ENCODE measurements at places on chromosomes 1 and 21. TPM values are rescaled to one million over a fixed set of nuclear protein-coding genes. Genes with fewer than 3 reads are reported as not detected.

The LCK gene
- not detected for total RNA-seq

The PADI4 gene
- total RNA-seq, result not detected

The RWDD3 gene
- 22.2 TPM for total RNA-seq

The CLDN8 gene
- not detected for total RNA-seq

The TMPRSS3 gene
- total RNA-seq, result not detected

The RXFP4 gene
- total RNA-seq, result not detected

The OR2AK2 gene
- not detected for total RNA-seq

GRCh38 chr1:114079596-114080190, 74.0 kb downstream of the SYT6 start:
- DNase-seq, result no peak

DNA sequence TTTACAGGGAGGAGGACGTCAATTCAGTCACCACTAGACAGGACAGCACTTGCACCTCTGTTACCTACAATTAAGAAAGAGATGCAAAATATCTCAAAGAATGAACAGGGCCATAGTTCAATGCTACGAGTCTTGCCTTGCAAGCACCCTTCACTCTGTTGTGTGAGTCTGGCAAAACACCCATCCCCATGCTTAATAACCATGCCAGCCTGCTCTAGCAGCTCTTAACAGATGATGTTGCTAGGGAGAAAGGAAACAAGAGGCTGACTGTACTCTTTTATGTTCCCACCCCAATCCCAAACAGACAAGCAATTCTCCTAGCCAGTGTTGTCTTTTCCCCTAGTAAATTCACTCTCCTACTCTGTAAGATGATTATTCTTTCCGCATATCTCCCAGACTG, 5.3 kb downstream of the CBR1 start:
- no peak for DNase-seq

DNA sequence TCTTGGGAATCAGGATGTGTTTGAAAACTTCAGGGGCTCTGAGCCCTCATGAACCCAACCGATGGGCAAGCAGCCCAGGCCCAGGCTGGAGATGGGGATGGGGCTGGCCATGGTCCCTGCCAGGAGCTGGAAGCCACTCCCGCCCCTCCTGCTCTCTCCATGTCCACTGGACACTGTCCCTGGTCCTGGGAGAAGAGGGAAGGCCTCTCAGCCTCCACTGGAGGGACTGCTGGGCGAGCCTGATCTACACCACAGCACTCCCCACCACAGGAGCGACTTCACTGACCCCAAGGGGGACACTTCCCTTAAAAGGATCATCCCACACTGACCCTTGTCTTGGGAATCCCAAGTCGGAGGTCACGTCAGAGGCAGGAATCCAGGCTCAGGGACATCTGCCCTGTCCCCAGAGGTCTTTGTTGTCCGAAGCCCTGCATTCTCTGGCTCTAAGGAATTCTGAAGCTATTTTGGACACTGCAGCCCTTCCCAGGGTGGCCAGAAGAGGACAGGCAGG, 16.9 kb upstream of the COL18A1 start:
- no peak for DNase-seq

DNA sequence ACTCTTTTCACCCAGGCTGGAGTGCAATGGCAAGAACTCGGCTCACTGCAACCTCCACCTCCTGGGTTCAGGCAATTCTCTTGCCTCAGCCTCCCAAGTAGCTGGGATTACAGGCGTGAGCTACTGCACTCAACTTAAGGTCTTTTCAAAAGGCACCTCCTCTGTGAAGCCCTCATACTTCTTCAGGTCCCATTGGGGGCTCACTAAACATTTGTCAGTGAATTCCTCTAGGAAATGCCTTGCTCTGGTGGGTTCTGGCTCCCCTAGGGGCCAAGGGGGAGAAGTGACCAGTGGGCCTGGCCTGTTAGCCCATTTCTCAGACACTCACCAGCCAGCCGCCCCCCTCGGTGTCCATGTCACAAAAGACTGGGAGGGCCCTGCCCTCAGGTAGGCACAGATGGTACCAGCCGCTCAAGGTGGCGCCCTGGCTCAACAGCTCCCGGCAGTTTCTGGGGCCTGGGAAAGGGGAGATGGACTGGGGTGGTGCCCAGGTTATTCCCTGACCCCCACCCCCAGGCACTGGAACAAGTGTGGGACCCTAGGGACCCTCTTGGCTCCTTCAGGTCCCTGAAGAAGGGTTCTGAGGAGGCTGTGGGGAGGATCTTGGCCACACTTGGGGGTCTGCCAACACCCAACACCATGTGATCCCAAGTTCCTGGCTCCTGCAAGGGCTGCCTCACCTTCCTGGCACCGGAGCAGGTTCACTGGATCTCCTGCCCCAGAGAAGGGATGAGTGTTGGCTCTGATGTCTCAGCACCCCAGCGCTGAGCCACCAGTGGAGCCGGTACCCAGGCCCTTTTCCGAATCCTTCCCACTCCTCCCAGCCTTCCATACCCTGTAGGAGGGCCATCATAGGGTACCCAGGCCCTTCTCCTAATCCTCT, 1.6 kb downstream of the FCN3 start:
- DNase-seq, result no peak

DNA sequence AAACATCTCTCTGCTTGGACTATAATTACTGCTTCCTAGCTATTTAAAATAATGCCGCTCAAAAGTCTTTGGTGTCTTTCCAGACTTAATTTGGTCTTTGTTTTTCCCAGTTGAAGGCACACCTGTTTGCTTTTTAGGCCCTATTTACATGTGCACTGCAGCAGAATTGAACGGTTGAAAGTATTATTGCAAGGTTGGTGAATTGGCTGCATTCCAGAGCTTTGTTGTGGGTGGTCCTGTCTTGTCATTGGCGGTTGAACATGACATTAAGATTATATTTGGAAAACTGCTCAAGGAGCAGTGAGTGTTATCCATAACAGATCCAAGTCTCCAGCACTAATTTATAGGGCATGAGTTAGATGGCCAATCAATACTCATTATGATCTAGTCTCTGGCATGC, 656.3 kb downstream of the PTPRC start:
- no peak for DNase-seq

- DNase-seq, result no peak
Measured at GRCh38 chr1:167412920-167413319, 105.4 kb downstream of the CD247 start.

- peak; percentile 98 for DNase-seq
Measured at GRCh38 chr1:84247425-84248220, 53.9 kb upstream of the SAMD13 start.

DNA sequence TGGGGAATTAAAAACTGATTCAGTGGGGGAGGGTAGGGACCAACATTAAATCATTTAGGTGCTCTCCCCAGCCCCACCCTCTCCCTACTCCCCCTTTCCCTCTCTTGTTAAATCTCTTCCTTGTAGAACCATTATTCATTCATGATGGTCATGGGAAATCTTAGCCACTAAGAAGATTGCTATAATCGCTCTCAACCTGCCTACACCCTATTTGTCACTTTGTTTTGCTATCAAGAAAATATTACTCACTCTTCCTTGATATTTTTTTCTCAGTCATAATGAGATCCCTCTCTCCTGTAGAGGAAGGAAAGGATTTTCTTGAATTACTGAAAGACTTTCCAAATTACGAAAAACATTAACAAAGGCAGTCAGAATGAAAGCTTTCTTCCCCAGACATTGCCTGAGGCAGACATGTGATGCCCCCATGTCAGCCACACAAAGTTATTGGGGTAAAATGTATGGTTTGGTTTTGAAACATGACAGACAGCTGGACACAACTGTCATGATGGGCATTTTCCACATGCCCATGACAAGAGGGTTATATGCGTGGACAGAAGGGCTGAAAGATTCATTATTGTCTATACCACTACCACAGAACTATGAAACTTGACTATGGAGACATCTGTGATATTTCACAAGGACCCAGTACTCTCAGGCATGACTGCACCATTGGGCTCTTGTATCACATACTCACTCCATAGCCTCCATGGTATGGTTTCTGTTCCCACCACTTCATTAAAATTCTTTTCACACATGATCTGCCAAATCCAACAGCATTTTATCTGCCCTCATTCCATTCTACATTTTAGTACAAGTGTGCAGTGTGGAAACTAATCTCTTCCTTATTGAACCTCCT, 420.1 kb downstream of the DISC1 start:
- no peak for DNase-seq

- no peak for DNase-seq
Measured at GRCh38 chr1:99784143-99784542, 17.7 kb upstream of the FRRS1 start.

GRCh38 chr1:184322253-184322652, 64.6 kb upstream of the C1orf21 start:
- DNase-seq, result no peak

DNA sequence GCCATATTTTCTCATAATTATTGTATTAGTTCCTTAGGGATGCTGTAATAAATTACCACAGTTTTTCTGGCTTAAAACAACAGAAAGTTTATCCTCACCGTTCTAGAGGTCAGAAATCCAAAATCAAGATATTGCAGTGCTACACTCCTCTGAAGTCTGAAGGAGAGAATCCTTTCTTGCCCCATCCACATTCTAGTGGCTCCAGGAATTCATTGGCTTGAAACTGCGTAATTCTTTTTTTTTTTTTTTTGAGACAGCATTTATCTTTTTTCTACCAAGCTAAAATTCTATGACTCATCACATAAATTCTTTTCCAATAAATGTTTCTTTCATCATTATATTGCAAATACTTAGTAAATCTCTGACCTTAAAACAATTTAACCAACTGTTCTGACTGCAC, 451.0 kb upstream of the RGS18 start:
- DNase-seq, result peak; percentile 31

DNA sequence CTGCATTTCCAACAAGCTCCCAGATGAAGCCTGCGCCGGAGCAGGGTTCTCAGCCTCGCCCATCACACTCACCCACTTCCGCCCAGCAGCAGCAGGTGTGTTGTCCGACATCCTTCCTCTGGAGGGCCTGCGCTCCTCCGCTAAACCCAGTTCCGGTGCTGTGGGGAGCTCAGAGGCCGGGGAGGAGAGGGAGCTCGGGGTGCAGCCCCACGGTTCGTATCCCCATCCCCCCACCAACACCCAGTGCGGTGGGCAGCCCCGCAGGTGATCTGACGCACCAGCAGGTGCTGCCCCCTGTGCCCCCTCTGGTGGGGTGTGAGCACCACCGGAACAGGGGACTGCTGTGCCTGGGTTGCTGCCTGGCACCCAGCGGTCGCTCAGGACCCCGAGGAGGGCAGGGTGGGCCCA, 3.4 kb upstream of the PEX10 start:
- no peak for DNase-seq

DNA sequence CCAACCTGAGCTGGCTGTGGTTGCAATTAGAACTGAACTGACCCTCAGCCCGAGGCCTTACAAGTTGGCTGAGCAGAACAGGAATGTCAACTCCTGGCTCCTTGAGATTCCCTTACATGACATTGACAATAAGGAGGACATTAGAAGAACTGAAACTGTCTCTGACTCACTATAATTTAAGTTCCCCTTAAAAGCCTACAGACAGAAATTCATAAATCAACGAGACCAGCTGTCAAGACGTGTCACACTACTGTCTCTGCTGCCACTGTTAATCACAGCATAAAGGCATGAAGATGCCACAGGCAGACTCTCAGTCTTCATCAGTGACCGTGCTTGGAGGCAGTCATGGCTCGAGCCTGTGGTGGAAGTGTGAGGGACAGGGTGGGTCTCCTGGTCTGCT, 168.8 kb downstream of the GABPA start:
- no peak for DNase-seq

GRCh38 chr1:162136760-162137159, 67.3 kb downstream of the NOS1AP start:
- peak; percentile 91 for DNase-seq
